Activated CD8-positive, alpha-beta memory T cell treated with anti-CD3 and anti-CD28 coated beads for 48 hours (primary cell): ENCODE measurements at places on chromosomes 1 and 21.
A peak's percentile ranks its signal among the peaks of the same experiment; 100 is the strongest.

- no peak for DNase-seq
Measured at GRCh38 chr1:109239409-109240068, 9.8 kb upstream of the CELSR2 start.

DNA sequence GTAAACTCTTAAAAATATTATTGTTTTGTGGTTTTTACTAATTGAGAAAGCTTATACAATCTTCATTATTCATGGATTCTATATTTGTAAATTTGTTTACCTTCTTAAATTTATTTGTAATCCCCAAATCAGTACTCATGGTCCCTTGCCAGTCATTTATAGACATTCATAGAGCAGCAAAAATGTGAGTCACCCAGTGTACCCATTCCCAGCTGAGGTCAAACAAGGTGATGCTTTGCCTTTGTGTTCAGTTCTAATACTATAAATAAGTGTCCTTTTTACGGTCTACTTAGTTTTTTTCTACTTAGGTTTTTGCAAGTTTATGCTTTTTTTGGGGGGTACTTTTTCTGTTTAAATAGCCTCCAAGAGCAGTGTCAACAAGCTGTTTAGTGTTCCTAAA is 36.1 kb downstream of the SORT1 start:
- no peak for DNase-seq

DNA sequence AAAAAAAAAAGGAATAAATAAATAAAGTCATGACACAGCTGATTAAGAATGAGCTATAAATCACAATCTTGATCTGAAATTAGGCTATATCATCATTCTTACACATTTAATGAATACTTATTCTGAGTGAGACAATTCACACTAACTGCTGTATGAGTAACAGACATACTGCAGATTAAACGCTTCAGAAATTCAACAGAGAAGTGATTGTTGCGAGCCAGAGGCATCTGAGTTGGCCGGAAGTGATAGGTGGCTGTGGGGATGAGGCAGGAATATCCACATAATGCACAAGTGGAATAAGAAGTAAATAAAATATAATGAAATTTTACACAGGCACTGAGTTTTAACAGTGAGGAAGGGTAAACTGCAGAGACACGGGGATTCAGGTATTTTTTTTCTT is 142.4 kb downstream of the APP start:
- DNase-seq = no peak

- no peak for DNase-seq
Measured at GRCh38 chr1:119920104-119920968, 24.0 kb upstream of the ADAM30 start.

- peak; percentile 63 for DNase-seq
Measured at GRCh38 chr1:27366113-27366410, 699 bp downstream of the MAP3K6 start.

- no peak for DNase-seq
Measured at GRCh38 chr1:33970148-33970825, 106.4 kb downstream of the HMGB4 start.

DNA sequence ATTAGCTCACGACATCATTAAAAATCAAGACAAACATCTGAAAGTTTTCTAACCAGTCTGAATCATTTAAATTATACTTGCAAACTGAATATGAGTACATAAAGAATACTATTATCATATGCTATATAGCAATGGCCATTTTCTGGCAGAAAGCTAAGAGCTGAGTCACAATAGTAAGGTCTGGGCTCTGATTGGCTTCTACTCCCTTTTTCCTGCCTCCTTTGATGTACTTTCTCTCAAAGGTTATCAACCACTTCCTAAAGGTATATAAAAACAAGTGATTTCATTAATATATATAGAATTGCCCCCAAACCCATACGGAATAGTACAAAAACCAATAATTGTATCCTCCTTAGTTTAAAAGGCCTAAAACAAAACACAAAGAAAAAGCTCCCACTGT is 7.0 kb downstream of the KCNA3 start:
- no peak for DNase-seq

GRCh38 chr1:46169811-46170454 is 5.0 kb upstream of the TSPAN1 start:
- no peak for DNase-seq

- no peak for DNase-seq
Measured at GRCh38 chr1:157004327-157004726, 41.2 kb downstream of the ARHGEF11 start.

GRCh38 chr1:33723251-33723650 is 140.6 kb upstream of the HMGB4 start:
- DNase-seq = no peak

- DNase-seq = no peak
Measured at GRCh38 chr1:53593758-53594380, 134.7 kb downstream of the DMRTB1 start.

DNA sequence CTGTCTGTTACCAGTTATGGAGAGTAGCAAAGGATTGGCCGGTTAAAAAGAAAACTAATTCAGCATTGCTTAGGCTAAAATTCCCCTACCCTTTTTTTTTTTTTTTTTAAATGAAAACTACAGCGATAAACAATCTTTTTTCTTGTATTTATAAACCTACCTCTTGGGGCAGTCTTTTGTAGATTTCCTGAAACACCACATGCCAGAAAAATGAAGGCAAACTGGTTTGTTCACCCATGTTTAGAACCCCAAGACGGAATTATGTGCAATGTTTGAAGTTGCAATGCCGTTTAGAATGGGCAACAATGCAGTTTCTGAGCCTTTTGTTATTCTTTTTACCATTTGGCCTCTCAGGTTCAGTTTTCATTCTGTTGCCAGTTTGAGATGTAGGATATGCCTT is 59.1 kb downstream of the PRDM2 start:
- DNase-seq = no peak

DNA sequence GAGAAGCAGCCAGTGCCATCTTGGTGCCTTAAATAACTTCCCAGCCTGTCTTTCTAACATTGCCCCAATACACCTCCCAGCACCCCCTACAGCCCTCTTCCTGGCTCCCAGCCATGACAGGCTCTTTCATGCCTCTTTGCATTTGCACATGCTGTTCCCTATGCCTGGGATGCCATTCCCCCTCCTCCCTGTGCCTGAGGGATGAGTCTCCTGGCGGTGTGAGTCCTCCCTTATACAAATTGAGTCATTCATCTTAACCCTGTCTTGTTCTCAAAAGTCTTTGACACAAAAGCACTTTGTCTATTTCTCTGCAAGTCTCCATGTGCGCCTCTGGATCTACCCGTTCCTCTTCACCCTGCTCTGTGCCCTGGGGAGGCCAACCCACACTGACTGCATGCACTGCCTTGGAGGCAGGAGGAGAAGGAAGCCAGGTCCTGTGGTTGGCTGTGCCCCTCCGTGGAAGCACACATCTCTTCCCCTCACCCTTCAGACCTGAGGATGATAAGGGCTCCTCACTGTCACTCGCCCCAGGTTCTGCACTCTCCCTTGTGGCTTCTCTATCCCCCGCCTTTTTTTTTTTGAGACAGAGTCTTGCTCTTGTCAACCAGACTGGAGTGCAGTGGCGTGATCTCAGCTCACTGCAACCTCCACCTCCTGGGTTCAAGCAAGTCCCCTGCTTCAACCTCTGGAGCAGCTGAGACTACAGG is 25.1 kb downstream of the CDCP2 start:
- DNase-seq = no peak

- DNase-seq = no peak
Measured at GRCh38 chr1:152495066-152495675, 15.4 kb upstream of the LCE5A start.

DNA sequence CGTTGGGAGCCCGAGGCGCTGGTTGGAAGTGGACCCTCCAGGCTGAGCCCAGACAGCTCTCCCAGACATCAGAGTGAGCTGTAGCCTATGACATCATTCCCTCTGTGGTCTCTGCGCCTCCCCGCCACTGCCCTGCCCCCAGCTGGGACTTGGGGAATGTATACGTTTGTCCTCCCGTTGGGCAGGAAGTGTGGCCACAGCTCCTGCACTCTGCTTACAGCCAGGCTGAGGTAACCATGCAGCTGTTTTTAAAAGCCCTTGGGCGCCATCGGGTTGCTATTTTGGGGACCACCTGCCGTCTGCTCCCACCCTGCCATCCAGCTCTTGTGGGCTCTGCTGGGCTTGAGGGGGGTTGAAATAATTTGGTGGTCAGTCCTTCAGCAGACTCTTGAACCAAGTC is 7.8 kb downstream of the VASH2 start:
- DNase-seq = no peak

DNA sequence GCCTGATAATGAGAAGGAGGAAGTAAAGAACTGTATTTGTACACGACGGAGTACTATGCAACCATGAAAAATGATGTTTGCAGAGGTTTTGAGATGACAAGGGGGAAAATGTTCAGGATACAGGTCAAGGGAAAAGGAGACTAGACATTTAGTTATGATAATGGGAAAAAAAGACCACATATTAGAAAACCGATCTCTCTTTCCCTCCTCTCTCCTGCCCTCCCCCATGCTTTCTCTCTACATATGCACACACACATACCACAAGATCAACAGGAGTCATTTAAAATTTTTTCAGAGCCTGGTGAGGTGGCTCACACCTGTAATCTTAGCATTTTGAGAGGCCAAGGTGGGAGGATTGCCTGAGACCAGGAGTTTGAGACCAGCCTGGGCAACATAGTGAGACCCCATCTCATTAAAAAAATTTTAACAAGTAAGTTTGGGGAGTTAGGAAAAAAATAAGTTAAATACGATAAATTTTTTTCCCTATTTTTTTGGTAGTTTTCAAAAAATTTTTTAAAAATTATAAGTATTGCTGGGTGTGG is 44.5 kb downstream of the ECE1 start:
- no peak for DNase-seq

- no peak for DNase-seq
Measured at GRCh38 chr21:39713905-39714304, 31.1 kb upstream of the IGSF5 start.

- no peak for DNase-seq
Measured at GRCh38 chr1:231678011-231678432, 51.4 kb downstream of the DISC1 start.
